ENCODE measurements at places on chromosomes 4 and X.

- DNase-seq, result no peak
These were observed 127.2 kb downstream of the CAMK2D start for GRCh38 chr4:113634081-113634969.

GRCh38 chr4:137367620-137368019, 164.7 kb downstream of the PCDH18 start:
- DNase-seq, result no peak

DNA sequence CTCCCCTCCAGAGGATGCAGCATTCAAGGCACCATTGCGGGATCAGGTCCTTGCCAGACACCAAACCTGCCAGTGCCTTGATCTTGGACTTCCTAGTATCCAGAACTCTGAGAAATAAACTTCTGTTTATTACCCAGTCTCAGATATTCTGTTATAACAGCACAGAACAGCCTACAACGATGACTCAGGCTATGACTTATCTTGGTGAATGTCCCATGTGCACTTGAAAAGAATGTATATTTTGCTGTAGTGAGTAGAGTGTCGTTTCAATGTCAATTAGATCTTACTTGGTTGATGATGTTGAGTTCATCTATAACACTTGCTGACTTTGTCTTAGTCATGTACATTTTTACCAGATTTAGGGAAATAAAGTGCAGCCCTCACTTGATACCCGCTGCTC, 34.5 kb upstream of the PGRMC1 start:
- DNase-seq, result no peak

DNA sequence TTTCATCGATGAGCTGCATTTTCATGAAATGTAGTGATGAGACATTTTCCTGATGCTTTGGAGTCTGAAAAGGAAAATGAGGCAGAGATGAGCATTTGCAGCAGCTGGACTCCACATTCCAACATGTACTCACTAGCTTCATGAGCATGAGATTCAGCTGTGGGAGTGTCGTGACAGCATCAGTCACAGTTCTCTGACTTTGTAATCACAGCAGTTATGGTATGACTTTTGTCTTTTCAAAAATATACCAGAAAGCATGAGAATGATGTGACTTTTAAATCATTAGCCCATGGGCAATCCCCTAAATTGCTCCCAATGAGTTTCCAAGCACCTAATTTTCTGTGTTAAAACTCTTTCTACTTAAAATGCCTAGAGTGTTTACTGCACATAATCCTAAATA, 18.3 kb upstream of the MSL3 start:
- no peak for DNase-seq

All from kidney tubule cell (primary cell).